ENCODE measurements at places on chromosomes 3 and 15.

- DNase-seq: no peak
These were observed 28.7 kb downstream of the NPTN start for GRCh38 chr15:73604477-73604876.

DNA sequence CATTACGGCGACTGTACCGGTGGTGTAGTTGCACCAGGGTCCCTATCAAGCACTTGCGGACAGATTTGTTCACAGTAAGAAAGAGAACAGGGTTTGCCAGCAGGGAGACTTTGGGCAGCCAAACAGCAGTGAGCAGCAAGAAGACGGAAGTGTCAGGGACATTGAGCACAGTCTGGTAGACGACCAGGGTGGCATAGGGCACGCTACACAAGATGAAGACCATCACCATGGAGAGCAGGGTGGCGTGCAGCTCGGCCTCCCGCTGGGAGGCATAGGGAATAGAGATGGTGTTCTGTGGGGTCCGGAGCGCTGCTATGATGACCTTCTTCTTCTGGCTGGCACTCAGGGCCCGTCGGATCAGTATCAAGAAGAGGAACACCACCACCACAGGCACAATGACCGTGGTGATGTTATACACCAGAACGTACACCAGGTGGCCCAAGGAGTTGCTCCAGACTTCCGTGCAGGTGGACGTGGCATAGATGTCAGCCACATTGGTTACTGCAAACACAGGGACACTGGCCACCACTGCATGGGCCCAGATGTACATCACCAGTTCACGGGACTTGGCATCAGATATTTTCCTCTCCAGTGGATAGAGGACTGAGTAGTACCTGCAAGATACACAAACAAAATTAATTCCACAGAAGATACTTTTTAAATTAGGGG, 19.1 kb upstream of the FSIP1 start:
- DNase-seq: no peak

- no peak for DNase-seq
These were observed 24.7 kb downstream of the SPATA12 start for GRCh38 chr3:57085211-57085610.

GRCh38 chr15:88702983-88703382, 64.2 kb downstream of the ISG20 start:
- DNase-seq: no peak

GRCh38 chr3:197542741-197543454, 12.9 kb downstream of the BDH1 start:
- no peak for DNase-seq

DNA sequence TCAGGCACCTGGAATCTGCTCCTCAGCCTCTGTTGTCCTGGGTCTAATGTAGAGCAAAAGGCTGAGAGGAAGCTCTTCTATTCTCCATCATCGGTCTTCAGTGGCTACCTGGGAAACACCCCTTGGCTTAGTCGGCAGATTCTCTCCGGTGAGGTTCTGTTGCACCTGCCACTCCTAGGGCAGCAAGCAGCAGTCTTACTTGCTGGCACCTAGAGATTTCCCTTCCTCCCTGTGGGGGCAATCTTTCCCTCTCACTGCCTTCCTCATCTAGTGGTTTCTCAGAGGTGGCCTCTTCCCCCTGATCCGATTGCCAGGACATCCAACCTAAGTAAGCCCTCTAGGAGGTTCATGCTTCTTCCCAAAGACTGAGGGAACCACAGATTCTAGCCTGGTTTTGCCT, 60.8 kb downstream of the PLS1 start:
- DNase-seq: no peak

DNA sequence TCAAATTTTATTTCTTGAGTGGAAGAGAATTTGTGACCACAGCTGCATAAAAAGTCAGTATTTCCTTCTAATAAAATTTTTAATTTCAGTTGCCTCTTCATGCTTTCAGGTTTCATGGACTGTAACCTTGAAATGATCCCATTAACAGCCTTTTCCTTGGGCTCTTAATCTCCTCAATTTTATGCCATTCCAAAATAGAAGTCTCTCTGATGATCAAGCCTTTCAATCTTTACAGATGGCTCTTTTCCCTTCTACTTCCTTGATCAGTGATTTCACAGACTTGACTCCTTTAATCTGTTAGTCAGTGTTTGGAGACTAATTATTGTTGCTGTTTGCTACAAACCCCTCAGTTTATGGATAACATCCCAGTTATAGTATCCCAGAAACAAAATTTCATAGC, 11.9 kb downstream of the TSC22D2 start:
- DNase-seq: no peak

DNA sequence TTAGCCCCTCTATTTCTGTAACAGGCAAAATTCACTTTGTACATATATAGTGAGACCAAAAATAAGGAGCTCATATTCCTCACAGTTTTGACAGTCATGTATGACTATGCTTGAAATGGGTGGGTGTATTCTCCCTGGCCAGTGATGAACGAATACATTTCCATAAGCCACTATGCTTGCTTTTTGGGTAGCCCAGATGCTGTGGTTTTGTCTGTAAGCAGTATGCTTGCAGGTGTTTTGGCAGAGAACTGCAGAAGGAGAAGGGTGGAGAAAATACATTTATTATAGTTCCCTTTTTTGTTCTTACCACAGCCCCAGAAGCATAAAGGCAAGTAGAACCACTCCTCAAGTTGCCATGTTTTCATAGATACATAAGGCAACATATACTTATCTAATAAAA, 131.2 kb downstream of the RBMS3 start:
- peak; percentile 2 for DNase-seq

DNA sequence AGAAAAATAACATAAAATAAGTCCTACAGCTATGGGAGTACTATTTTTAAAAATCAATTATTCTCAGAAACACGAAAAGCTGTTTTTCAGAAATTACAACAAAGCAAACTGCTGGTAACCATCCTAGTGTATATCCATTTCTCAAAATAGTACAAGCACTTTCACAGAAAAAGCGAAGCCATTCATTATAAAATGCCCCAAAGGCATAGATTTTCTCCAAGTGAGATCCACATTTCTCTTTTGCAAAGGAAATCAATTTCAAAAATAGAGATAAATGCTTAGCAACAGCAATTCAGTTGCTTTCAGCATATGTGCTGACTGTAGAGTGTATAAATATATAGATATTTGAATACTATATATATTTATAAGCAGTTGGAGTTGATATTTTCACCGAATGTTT, 1266.3 kb downstream of the SI start:
- no peak for DNase-seq
